Right atrium auricular region (tissue), 2 donors: ENCODE measurements at places on chromosomes 2 and 18.

DNA sequence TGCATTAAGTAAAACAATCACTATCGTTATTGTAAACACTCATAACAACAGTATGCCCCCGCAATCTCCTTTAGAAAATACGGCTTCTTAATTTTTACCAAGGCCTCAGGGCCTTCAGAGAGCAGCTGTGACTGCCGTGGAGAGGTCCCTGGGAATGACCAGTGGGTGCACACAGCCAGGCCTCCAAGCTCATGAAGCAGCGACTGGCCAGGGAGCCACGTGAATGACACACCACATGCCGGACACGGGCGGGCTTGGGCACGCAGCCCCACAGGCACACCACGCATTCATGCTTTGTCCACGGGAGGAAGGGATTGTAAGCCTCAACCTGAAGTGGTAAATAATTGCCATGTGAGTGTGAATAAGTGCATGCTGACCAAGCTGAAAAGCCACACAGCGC is 121.0 kb downstream of the EIPR1 start:
- no peaks in the 10 kb centered on the region for H3K27me3 ChIP-seq
- DNase-seq = no peak
- no peak overlapping the region for H3K27ac ChIP-seq
- H3K4me3 ChIP-seq = no peak overlapping the region
- H3K36me3 ChIP-seq = no peaks in the 10 kb centered on the region

DNA sequence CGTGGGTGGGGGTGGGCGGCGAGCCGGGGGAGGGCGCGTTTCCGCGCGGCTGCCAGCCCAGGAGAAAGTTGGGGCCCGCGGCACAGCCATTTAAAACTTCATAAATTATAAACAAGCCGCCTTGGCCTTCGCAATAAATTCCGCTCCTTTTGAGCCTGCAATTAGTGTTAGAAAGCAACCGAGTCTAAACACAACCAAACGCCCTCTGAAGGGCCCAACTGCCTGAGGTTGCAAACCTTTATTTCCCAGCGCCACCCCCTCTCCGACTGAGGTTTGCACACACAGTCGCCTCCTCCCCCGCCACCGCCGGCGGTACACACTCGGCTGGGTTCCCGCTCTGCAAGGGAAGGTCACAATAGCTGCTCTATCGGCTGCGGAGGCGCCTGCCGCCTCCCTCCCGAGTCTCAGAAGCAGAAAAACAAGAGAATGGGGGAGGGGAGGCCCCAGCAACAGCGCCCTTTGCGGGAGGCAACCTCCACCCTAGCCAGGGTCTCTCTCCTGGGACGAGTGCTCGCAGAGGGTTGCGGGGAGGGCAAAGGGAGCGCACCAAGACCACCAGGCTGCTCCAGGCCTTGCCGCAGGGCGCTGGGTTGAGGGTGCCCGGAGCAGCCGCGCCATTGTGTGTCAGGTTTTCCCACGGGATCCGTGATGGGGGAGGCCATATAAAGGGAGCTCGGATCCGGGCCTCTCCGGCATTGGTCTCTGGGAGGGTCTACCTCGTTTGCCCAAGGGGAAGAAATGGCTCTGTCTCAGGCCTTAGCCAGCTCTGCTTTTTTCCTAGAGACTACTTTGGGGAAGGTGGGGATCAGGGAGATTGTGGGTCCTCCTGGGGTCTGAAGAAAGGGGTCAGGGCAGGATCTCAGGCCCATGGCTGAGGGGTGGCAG is 13.4 kb upstream of the HOXD1 start:
- DNase-seq = peak; percentile 50
- H3K27ac ChIP-seq = no peak overlapping the region
- H3K4me1 ChIP-seq = no peaks in the 10 kb centered on the region

DNA sequence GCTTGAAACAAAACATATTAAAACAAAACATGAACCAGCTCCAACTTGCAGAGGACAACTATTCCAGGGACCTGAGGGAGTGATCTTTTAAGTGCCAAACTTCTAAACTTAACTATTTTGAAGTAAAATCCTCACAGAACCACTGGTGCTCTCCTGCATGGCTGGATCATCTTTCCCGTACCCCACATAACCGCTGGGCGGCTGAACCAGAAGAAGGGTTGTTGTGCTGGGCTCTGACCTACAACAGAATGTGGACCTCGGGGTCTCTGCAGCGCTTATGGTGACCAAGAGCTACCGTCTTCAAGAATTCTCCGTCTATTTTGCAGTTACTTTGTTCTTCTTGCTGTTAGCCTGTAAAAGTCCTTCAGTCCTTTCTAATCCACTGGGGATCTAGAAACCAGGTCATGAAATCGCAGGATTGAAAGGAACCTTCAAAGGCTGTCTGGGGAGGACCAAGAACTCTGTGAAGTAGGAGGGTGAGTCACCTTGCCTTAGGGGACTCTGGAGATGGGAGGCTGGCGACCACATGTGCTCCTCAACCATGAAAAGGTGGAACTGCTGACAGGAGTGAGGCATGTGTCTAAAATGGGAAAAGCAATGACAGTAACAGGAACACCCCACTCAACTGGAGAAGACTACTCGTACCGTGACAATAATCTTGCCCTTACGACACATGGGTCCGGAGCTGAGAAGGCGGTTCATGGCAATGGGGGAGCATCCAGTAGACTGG is 46.6 kb downstream of the HDLBP start:
- no peaks in the 10 kb centered on the region for H3K27me3 ChIP-seq
- H3K27ac ChIP-seq = no peak overlapping the region
- H3K4me3 ChIP-seq = no peak overlapping the region
- H3K36me3 ChIP-seq = peaks cover 51% of the 10 kb centered on the region
- peak; percentile 26 for DNase-seq

DNA sequence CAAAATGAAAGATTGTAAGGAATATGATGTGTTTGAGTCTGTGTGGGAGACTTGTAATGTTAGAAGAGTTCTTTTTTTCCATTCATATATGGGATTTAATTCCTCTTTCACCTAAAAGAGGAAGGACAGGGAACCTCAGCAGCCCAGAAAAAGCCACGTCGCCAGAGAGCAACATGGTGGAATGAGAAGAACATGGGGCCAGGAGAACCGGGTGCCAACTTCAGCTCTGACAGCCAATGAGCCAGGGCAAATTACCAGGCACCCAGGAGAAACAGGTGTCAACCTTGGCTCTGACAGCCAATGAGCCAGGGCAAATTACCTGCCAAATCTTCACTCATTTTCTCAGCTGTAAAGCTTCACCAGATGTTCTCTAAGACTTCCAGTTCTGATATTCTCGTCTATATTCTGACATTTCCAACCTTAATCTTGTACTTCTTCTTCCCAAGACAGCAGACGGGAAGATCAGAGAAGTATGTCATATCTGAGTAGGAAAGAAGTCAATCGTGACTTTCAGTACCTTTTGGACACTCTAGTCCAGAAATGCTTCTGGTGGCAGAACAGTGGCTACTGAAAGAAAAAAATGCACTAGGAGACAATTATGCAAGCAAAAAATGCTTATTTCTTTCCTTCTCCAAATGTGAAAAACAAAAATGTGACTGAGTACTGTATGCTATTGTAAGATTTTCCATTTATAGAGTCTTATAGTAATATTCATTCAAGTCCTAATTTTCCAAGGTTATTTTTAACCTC is 79.2 kb upstream of the COL5A2 start:
- no peak for DNase-seq
- H3K36me3 ChIP-seq = no peaks in the 10 kb centered on the region
- no peak overlapping the region for H3K4me3 ChIP-seq
- peaks cover 4% of the 10 kb centered on the region for H3K4me1 ChIP-seq

- no peak overlapping the region for H3K4me3 ChIP-seq
- peaks cover 26% of the 10 kb centered on the region for H3K27me3 ChIP-seq
- H3K27ac ChIP-seq = no peak overlapping the region
- H3K4me1 ChIP-seq = peaks cover 22% of the 10 kb centered on the region
Observed at GRCh38 chr2:199452260-199452990, 5.3 kb downstream of the SATB2 start.

DNA sequence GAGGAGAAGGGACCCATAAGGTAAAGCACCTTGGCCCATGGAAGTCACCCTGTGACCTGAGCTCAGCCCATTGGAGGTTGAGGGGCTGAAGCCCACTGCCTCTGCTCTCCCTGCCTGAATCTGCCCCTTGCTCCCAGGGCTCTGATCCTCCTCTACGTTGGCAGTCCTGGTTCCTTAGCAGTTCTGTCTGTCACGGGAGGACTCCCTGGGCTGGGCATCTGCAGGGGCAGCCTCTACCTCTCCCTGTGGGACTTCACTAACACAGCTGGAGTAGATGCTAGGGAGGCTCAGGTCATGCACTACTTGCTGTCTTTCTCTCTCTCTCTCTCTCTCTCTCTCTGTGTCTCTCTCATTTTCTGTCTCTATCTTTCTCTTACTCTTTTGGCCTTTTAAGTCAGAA is 8.7 kb downstream of the GYPC start:
- no peak for DNase-seq
- no peaks in the 10 kb centered on the region for H3K4me1 ChIP-seq
- no peak overlapping the region for H3K4me3 ChIP-seq
- H3K27me3 ChIP-seq = no peaks in the 10 kb centered on the region

DNA sequence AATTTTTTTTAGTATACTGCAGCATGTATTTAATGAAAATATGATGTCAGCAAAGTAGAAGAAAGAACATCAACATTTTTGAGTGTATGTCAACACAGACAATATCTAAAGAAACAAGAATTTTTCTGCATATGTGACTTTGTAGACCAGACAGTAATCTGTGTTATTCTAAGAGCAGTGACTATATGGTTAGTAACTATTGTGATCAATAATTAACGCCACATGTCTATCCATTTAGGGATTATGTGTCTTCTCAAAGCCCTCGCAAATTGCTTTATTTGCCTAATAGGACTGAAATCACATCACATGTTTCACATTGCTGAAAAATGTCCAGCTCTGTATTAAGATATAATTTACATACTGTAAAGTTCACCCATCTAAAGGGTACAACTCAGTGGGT is 107.8 kb downstream of the GFPT1 start:
- no peak for DNase-seq
- H3K27ac ChIP-seq = no peak overlapping the region
- no peaks in the 10 kb centered on the region for H3K27me3 ChIP-seq
- H3K4me3 ChIP-seq = no peak overlapping the region
- H3K36me3 ChIP-seq = no peaks in the 10 kb centered on the region

DNA sequence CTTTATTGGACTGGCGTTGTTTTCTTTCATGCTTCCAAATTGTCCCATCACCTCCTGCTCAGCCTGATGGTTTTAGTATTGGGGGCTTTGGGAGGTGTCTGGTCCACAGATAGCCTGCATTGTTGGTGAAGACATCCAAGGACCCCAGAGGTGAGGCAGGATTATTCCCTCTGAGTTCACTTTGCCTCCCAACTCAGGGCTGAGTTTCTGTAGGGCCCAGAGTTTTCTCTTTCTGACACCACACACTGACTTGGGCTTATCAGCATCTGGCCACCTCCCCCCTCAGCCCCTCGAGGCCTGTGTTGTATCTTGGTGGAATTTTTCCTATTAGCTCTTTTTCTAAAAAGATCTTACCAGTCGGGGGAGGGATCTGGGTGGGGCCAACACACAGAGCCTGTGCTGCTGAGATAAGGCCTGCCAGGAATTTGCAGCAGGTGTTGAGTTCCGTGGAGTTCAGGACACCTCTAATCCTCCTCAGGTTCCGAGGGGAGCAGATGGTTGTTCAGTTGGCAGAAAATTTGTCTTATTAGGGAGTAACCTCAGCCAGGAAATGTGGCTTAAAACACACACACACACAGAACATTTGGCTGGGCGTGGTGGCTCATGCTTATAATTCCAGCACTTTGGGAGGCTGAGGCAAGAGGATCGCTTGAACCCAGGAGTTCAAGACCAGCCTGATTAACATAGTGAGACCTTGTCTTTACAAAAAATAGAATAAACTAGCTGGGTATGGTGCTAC is 7.3 kb downstream of the EMILIN2 start:
- no peaks in the 10 kb centered on the region for H3K36me3 ChIP-seq
- H3K4me1 ChIP-seq = peaks cover 29% of the 10 kb centered on the region
- no peak overlapping the region for H3K27ac ChIP-seq
- DNase-seq = peak; percentile 57

GRCh38 chr2:198452327-198452726 is 647.9 kb downstream of the PLCL1 start:
- H3K4me1 ChIP-seq = no peaks in the 10 kb centered on the region
- no peaks in the 10 kb centered on the region for H3K27me3 ChIP-seq
- H3K27ac ChIP-seq = no peak overlapping the region
- H3K36me3 ChIP-seq = no peaks in the 10 kb centered on the region
- no peak for DNase-seq

- DNase-seq = no peak
- no peaks in the 10 kb centered on the region for H3K27me3 ChIP-seq
- H3K27ac ChIP-seq = no peak overlapping the region
- H3K4me3 ChIP-seq = no peak overlapping the region
- H3K4me1 ChIP-seq = no peaks in the 10 kb centered on the region
Observed at GRCh38 chr2:932320-933115, 18.1 kb upstream of the SNTG2 start.

DNA sequence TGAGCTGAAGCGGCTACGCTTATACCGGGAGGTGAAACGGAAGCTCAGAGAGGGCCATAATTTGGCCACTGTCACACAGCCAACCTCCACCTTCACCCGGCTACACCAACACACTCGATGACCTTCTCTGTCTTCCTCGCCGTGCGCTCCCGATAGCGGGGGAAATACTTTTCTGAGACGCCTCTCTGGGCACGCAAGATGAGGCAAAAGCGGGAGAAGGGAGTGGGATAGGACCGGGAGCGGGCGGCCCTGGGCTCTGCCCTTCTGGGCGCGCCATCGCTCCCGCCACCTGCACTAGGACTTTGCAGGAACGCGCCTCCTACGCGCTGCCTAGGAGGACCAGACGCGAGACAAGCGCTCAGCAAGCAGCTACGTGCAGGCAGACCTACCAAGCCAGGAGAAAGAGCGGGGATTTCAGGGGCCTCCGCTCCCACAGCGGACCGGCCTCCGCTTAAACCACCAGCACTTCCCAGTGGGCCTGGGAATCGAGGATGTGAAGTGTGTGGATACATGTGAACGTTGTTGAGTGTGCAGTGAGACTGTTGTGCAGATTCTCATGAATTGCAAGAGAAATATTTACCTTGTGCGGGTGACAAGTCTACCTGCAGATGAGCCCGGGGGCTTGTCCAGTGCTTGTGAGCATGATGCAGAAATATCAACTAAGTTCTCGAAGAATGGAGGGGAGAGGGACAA is 11.4 kb downstream of the SIX3 start:
- peaks cover 42% of the 10 kb centered on the region for H3K4me1 ChIP-seq
- no peak overlapping the region for H3K4me3 ChIP-seq
- H3K27ac ChIP-seq = no peak overlapping the region
- DNase-seq = no peak

DNA sequence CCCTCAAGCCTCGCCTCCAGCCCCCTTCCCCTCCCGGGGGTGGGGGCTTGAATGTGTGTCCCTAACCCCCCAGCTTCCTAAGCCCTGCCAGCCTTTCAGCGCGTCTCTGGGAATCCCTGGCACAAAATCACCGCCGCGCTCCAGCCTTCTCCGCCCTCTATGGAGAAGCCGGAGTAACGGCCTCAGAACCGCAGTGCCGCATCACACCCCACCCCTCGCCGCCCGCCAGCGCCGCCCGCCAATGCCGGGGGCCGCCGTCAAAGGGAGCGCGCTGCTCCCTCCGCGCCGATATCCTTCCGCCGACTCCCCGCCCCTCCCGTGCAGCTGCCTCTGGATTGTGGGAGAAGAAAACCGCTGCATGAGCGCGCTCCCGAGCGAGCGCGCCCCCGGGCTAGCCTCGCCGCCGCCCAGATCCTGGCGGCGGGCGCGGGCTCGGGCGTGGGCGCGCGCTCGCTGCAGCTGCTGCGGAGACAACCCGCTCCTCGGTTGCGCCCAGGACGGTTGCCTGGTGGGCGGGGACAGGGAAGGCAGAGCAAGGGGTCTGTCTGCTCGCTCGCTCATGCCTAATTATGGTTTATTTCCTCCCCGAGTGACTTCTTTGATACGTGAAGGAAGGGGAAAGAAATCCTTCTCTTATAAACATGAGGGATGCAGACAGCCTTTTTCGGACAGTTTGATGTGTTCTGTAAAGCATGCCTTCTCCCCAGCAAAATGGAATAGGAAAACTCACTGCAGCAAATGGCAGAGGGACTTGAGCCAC is at the start of gene CCDC88A:
CCDC88A (minus strand) TSS at position 178 of the 760 bp plus-strand sequence. CDS start 777 bp downstream, outside the sequence.
- no peaks in the 10 kb centered on the region for H3K36me3 ChIP-seq
- peak within 1 kb of the TSS; percentile 94 for H3K27ac ChIP-seq
- no peaks in the 10 kb centered on the region for H3K4me1 ChIP-seq
- DNase-seq = peak; percentile 94
